Dermis lymphatic vessel endothelial cell (primary cell): ENCODE measurements at places on chromosomes 7 and 10. TPM values are rescaled to one million over a fixed set of nuclear protein-coding genes. Genes with fewer than 3 reads are reported as not detected.

The SFTPA1 gene
- total RNA-seq = under 0.01 TPM in 1 of 2 replicates, not detected in the other

The CLDN3 gene
- 0.11 TPM in 1 of 2 replicates, not detected in the other for total RNA-seq

The CPA4 gene
- total RNA-seq = 0.54 TPM in 1 of 2 replicates, not detected in the other

The PPP1R17 gene
- not detected in 2 replicates for total RNA-seq

The IKZF1 gene
- total RNA-seq = 0.11 and 0.17 TPM in 2 replicates

The TAS2R41 gene
- total RNA-seq = not detected in 2 replicates

The ARPC1A gene
- 153 and 156 TPM in 2 replicates for total RNA-seq

The MYH16 gene
- not detected in 2 replicates for total RNA-seq

The PRSS37 gene
- not detected in 2 replicates for total RNA-seq

The OR6V1 gene
- not detected in 2 replicates for total RNA-seq

The PANK1 gene
- total RNA-seq = 1.8 and 2.4 TPM in 2 replicates

The NEUROD6 gene
- total RNA-seq = not detected in 2 replicates

The TUBAL3 gene
- not detected in 2 replicates for total RNA-seq

The GAD2 gene
- not detected in 2 replicates for total RNA-seq

The PVRIG gene
- total RNA-seq = 2.6 TPM in 1 of 2 replicates, not detected in the other

The ADAM12 gene
- 0.54 and 3.6 TPM in 2 replicates for total RNA-seq

The MICALL2 gene
- total RNA-seq = 6.9 TPM in 2 replicates
